Left lung (tissue), 14 donors: ENCODE measurements at places on chromosomes 2 and 18. TPM values are rescaled to one million over a fixed set of nuclear protein-coding genes. Genes with fewer than 3 reads are reported as not detected.

GRCh38 chr2:191264647-191265081, 19.5 kb downstream of the MYO1B start:
- DNase-seq = no peak

- DNase-seq = no peak
Observed at GRCh38 chr2:238905224-238905623, 57.3 kb downstream of the TWIST2 start.

- no peak for DNase-seq
Observed at GRCh38 chr2:238509903-238510302, 83.2 kb downstream of the ASB1 start.

GRCh38 chr2:235722869-235723268, 229.0 kb downstream of the AGAP1 start:
- DNase-seq = no peak

PLEK gene
- polyA plus RNA-seq = 15.3 TPM

CYTIP gene
- polyA plus RNA-seq = 1.5 TPM

RGPD4 gene
- not detected for polyA plus RNA-seq

DNA sequence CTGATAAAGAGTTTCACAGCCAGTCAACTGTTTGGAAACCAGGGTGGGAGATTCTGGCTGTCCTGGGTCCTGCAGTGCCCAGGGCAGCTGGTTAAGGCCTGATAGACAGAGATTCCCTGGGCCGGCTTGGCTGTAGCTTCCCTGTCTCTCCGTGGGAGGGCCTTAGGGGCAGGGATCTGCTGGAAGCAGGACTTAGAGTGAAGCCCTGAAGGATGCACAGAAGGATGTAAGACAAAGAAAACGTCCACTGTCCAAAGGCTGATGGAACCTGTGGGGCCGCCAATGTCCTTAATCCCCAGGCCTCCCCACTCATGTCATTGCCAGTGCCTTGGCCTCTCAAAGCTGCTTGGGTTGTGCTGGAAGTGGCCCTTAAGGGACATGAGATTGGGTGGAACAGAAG, 33.0 kb downstream of the MROH2A start:
- peak; percentile 7 for DNase-seq

GRCh38 chr2:46101557-46102220, 195.5 kb upstream of the EPAS1 start:
- no peak for DNase-seq

DNA sequence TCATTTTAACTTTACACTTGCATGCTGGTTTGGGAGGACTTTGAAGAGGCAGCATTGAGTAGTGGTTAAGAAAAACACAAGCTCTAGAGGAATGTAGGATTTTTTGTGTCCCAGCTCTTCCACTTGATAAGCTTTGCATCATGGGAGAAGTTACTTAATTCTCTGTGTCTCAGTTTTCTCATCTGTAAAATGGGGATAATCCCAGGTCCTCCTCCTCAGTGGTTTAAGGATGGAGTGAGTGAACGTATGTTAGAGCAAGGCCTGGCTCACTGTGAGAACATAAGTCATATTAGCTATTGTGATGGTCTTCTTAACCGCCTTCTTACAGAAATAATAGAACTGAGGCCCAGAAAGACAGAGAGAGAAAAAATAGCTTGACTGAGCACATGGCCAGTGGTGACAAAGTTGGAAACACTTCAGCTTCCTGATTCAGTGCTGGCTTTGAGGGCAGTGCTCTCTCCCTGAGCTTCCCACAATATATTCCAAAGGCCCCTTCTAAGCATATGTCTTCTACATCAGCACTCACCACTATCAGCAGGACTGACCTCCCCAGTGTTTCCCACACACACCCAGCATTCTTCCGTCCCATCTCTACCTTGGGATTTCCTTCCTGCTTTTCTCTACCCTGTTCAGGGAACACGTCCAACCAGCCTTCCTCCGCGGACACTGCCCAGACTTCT, 214.9 kb upstream of the TNP1 start:
- no peak for DNase-seq

- no peak for DNase-seq
Observed at GRCh38 chr2:98803405-98804264, 72.7 kb upstream of the MGAT4A start.

GNAL gene
- polyA plus RNA-seq = 3.5 TPM

RGPD3 gene
- 0.79 TPM for polyA plus RNA-seq

CFLAR gene
- 103 TPM for polyA plus RNA-seq

DNA sequence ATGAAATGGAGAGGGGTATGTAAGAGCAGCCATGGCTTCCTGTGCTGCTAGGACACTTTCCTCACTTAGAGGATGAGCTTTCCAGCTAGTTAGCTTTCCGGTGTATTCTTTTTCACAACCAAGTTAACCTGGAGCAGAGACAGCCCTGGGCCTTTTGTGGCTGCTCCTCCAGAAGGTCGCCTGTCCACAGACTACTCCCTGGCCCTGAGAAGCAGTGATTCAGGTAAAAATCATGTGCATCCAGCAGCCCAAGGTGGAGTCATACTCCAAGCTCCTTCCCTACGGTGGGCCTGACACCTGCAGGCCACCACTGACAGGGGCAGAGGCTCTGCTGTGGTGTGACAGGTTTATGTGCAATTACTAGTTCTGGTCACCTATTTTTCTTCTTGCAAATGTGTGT, 187.2 kb downstream of the ANKRD30B start:
- no peak for DNase-seq

GRCh38 chr2:152486737-152487400, 151.9 kb downstream of the FMNL2 start:
- no peak for DNase-seq

GRCh38 chr2:41903474-41904135, 144.2 kb upstream of the PKDCC start:
- DNase-seq = no peak
